Activated CD4-positive, alpha-beta T cell treated with anti-CD3 and anti-CD28 coated beads for 36 hours (primary cell): ENCODE measurements at places on chromosomes 2 and 18. TPM values are rescaled to one million over a fixed set of nuclear protein-coding genes. Genes with fewer than 3 reads are reported as not detected.

DNA sequence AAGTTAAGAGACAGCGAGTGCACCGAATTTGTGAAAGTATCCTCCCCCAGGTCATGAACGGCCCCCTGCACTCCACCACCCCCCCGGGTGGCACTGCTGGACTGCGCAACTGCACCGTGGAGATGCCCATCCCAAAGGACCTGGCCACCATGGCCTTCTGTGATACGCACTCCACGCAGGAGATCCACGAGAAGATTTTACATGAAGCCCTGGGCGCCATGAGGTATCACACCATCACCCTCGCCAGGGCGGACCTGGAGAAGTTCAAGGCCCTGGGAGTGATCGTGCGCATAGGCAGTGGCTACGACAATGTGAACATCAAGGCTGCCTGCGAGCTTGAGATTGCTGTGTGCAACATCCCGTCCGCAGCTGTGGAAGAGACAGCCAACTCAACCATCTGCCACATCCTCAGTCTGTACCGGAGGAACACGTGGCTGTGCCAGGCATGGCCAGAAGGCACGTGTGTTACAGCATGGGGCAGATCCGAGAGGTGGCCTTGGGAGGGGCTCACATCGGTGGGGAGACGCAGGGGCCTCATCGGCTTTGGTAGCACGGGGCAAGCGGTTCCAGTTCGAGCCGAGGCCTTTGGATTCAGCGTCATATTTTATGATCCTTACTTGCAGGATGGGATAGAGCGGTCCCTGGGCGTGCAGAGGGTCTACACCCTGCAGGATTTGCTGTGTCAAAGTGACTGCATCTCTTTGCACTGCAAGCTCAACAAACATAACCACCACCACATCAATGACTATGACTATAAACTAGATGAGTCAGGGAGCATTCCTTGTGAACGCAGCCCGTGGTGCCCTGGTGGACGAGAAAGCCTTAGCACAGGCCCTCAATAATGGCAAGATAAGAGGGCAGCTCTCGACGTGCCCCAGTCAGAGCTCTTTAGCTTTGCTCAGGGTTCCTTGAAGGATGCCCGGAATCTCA, 290.8 kb upstream of the MC4R start:
- H3K36me3 ChIP-seq, result no peaks in the 10 kb centered on the region
- no peak overlapping the region for H3K4me3 ChIP-seq
- DNase-seq, result no peak
- H3K4me1 ChIP-seq, result no peaks in the 10 kb centered on the region
- H3K27ac ChIP-seq, result no peak overlapping the region

- no peak overlapping the region for H3K27ac ChIP-seq
- H3K36me3 ChIP-seq, result no peaks in the 10 kb centered on the region
Measured at GRCh38 chr18:44624052-44624451, 56.6 kb upstream of the SETBP1 start.

GRCh38 chr2:67131257-67131609, 265.9 kb upstream of the ETAA1 start:
- no peaks in the 10 kb centered on the region for H3K36me3 ChIP-seq
- H3K4me1 ChIP-seq, result no peaks in the 10 kb centered on the region
- no peak overlapping the region for H3K27ac ChIP-seq
- no peak overlapping the region for H3K4me3 ChIP-seq
- H3K27me3 ChIP-seq, result no peaks in the 10 kb centered on the region
- DNase-seq, result no peak

DNA sequence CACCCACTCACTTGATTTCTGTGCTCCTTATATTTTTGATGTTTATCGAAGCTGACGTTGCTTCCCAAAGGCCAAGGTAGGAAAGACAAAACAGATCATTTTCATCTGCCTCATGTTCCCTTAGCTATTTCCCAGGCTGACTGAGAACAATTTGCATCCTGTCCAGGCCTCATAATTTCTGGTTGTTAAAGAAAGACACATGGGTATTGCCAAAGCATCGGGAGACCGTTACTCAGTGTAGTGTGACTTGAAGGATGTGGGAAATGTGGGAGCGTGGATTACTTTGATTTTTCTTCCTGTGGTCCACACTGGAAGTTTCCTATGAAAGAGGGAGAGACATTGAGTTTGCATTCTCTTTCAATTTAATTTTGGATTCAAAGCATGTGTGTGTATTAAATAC, 204.6 kb downstream of the TRIB2 start:
- peaks cover 7% of the 10 kb centered on the region for H3K27me3 ChIP-seq
- H3K4me1 ChIP-seq, result no peaks in the 10 kb centered on the region
- H3K36me3 ChIP-seq, result no peaks in the 10 kb centered on the region
- no peak overlapping the region for H3K4me3 ChIP-seq

- peaks cover 9% of the 10 kb centered on the region for H3K36me3 ChIP-seq
- no peaks in the 10 kb centered on the region for H3K27me3 ChIP-seq
Measured at GRCh38 chr2:7012141-7012764, 95.0 kb downstream of the RNF144A start.

GRCh38 chr2:9288681-9289338, 82.2 kb downstream of the ASAP2 start:
- no peak overlapping the region for H3K27ac ChIP-seq
- no peaks in the 10 kb centered on the region for H3K27me3 ChIP-seq
- DNase-seq, result no peak

GRCh38 chr2:60852282-60852860, 29.0 kb upstream of the REL start:
- H3K4me1 ChIP-seq, result no peaks in the 10 kb centered on the region
- H3K27me3 ChIP-seq, result no peaks in the 10 kb centered on the region
- H3K36me3 ChIP-seq, result no peaks in the 10 kb centered on the region
- H3K27ac ChIP-seq, result no peak overlapping the region
- H3K4me3 ChIP-seq, result no peak overlapping the region
- DNase-seq, result no peak

DNA sequence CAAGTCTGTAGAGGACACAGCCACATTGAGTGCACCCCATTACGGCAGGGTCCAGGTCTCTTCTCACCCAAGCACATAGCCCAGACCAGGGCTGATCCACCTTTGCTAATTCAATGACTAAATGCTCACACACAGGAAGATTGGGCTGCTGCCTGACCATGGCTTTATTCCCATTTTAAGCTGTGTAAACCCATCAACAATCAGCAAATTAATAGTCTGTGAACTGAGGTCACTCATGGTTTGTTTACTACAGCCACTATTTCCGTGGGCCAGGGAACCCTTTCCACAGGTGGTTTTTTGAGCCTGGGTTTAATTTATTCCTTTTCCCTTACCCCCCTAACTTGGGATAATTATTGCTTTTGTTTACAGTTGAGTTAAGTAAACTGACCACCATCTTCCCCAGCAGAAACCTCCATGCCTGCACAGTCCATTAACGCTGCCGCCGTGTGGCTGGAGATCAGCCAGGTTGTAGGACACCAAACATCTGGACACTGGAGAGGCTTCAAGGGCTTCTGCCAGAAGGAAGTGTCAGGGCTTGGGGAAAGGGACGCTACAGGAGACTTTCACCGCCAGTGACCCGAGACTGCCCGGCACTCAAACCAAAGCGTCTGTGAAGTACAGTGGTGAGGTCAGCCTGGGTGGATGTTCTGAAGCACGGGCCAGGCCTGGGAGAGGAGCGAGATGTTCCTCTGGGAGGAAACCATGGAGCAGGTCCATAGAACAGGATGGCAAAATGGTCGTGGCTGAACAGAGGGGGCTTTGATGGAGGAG, 282.9 kb downstream of the DYSF start:
- H3K4me3 ChIP-seq, result no peak overlapping the region
- no peak for DNase-seq
- peaks cover 18% of the 10 kb centered on the region for H3K27me3 ChIP-seq
- H3K4me1 ChIP-seq, result no peaks in the 10 kb centered on the region
- H3K36me3 ChIP-seq, result no peaks in the 10 kb centered on the region

- H3K36me3 ChIP-seq, result no peaks in the 10 kb centered on the region
- DNase-seq, result no peak
- no peak overlapping the region for H3K27ac ChIP-seq
Measured at GRCh38 chr2:144701259-144701658, 181.3 kb upstream of the ZEB2 start.

GRCh38 chr2:129460299-129461198, 518.9 kb upstream of the RAB6C start:
- no peaks in the 10 kb centered on the region for H3K36me3 ChIP-seq
- H3K27me3 ChIP-seq, result no peaks in the 10 kb centered on the region
- no peak for DNase-seq
- H3K4me3 ChIP-seq, result no peak overlapping the region
- H3K27ac ChIP-seq, result no peak overlapping the region
- H3K4me1 ChIP-seq, result no peaks in the 10 kb centered on the region

- no peaks in the 10 kb centered on the region for H3K36me3 ChIP-seq
- H3K27ac ChIP-seq, result no peak overlapping the region
- H3K4me3 ChIP-seq, result no peak overlapping the region
- H3K27me3 ChIP-seq, result no peaks in the 10 kb centered on the region
- no peaks in the 10 kb centered on the region for H3K4me1 ChIP-seq
- DNase-seq, result no peak
Measured at GRCh38 chr2:195626507-195626906, 30.5 kb upstream of the SLC39A10 start.

DNA sequence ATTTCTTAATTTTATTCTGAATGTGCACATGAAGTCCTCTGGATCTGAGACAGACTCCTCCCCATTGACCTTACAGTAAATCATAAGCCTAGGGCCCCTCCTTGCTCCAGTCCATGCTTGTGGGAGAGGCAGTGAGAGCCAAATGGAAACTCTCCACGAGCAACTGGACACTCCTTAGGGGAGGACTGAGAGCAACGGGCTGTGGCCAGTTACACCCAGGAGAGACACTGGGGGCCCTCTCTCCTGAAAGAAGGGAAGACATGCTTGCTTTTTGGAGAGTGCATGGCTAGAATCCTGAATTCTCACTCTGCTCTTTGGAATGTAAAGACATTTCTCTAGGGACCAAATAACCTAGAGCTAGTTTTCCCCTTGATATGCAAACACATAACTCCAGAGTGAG, 49.0 kb upstream of the BIN1 start:
- H3K36me3 ChIP-seq, result no peaks in the 10 kb centered on the region
- H3K4me3 ChIP-seq, result no peak overlapping the region
- no peaks in the 10 kb centered on the region for H3K27me3 ChIP-seq
- no peak for DNase-seq
- no peak overlapping the region for H3K27ac ChIP-seq
- no peaks in the 10 kb centered on the region for H3K4me1 ChIP-seq

GRCh38 chr2:73852020-73852419, 23.3 kb downstream of the STAMBP start:
- DNase-seq, result no peak
- H3K4me1 ChIP-seq, result peaks cover 8% of the 10 kb centered on the region
- H3K36me3 ChIP-seq, result peaks cover 58% of the 10 kb centered on the region
- H3K27me3 ChIP-seq, result no peaks in the 10 kb centered on the region

- H3K27me3 ChIP-seq, result no peaks in the 10 kb centered on the region
- H3K4me1 ChIP-seq, result no peaks in the 10 kb centered on the region
- H3K36me3 ChIP-seq, result no peaks in the 10 kb centered on the region
- H3K4me3 ChIP-seq, result no peak overlapping the region
Measured at GRCh38 chr2:67631483-67631882, 234.3 kb downstream of the ETAA1 start.

- peak overlapping the region; percentile 100 for H3K27ac ChIP-seq
- peak; percentile 54 for DNase-seq
- H3K27me3 ChIP-seq, result no peaks in the 10 kb centered on the region
- peak overlapping the region; percentile 99 for H3K4me3 ChIP-seq
Measured at GRCh38 chr18:31942291-31942998, 483 bp downstream of the TRAPPC8 start.

DNA sequence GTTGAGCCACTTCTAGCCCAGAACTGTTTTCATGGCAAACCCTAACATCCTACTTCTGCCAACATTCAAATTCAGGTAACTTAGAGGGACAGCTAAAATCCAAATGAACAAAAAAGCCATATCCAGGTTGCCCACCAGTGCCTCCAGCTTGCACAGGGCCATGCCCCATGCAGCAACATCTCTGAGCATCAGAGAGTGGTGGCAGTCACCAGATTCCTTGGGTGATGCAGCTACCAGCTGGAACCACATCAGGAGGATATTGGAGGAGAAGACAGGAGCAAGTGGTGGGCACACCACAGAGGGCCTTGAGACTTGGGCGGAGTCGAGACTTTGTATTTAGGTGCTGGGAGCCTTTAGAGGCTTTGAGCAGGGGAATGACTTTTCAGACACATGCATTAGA, 50.5 kb downstream of the SDC1 start:
- H3K4me3 ChIP-seq, result no peak overlapping the region
- no peaks in the 10 kb centered on the region for H3K36me3 ChIP-seq
- H3K4me1 ChIP-seq, result no peaks in the 10 kb centered on the region
- H3K27ac ChIP-seq, result no peak overlapping the region

DNA sequence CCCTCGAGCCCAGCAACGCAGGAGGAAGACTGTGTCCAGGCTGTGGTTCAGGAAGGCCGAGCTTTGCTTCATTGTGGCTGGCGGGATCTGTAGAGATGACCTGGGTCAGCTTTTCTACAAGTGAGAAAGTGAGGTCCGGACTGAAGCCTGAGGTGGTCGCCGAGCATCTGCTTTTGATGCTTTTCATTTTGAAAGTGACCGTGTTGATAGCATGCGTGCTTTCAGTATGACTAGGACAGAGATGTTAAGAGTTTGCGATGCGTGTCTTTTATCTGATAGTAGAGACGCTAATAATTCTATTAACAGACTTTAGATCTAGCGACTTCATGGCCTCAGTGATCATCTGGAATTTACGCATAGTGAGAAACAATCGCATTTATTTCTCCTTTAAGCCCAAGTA, 28.1 kb downstream of the CTDP1 start:
- no peaks in the 10 kb centered on the region for H3K27me3 ChIP-seq
- H3K27ac ChIP-seq, result no peak overlapping the region
- H3K4me1 ChIP-seq, result no peaks in the 10 kb centered on the region

- peaks cover 19% of the 10 kb centered on the region for H3K4me1 ChIP-seq
- no peak overlapping the region for H3K27ac ChIP-seq
- H3K27me3 ChIP-seq, result peaks cover 77% of the 10 kb centered on the region
- no peak overlapping the region for H3K4me3 ChIP-seq
- no peak for DNase-seq
Measured at GRCh38 chr2:176161825-176162626, 4.9 kb downstream of the HOXD3 start.

DNA sequence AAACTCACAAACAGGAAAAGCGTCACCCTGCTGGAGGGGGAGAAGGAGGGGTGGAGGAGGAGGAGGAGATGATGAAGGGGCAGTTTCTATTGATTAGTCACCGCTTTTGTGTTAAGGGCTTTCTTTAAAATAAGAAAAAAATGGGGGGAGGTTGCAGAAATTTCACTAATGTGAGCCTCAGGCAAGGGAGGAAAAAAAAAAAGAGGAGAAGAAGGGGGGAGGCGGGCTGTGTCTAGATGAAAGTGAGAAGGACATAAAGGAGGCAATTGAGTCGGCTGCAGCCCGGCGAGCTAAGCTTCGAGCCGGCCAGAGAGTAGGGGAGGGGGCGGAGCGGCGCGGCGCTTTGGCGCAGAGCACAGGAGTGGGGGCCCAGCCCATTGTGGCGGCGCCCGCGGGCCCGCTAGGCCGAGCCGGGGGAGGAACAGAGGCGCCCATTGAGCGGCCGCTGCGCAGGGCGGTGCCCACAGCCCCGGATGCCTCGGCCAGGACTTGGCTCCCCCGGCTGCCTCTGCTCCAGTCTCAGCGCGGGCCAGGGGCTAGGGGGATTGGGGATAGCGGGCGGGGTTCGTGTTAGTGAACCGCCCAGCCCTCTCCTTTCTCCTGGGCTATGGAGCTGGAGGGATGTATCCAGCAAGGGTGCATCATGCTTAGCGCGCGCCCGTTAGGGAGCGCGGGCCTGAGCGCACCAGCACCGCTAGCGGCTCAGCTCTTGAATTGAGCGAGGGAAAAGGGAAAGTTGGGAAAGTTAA, 7.9 kb downstream of the PAX3 start:
- H3K27me3 ChIP-seq, result peaks cover 75% of the 10 kb centered on the region
- H3K36me3 ChIP-seq, result no peaks in the 10 kb centered on the region
- H3K27ac ChIP-seq, result no peak overlapping the region
- peaks cover 18% of the 10 kb centered on the region for H3K4me1 ChIP-seq
- DNase-seq, result no peak

Gene CYS1
- total RNA-seq, result not detected

Gene SCTR
- total RNA-seq, result not detected

Gene ITGB6
- not detected for total RNA-seq

Gene HOXD13
- total RNA-seq, result not detected

Gene WNT10A
- total RNA-seq, result 5.4 TPM
